Caki2 (cell line): ENCODE measurements at places on chromosomes 7 and 10. TPM values are rescaled to one million over a fixed set of nuclear protein-coding genes. Genes with fewer than 3 reads are reported as not detected.

Gene AQP1
- 0.32 TPM in 1 of 2 replicates, not detected in the other for total RNA-seq

DNA sequence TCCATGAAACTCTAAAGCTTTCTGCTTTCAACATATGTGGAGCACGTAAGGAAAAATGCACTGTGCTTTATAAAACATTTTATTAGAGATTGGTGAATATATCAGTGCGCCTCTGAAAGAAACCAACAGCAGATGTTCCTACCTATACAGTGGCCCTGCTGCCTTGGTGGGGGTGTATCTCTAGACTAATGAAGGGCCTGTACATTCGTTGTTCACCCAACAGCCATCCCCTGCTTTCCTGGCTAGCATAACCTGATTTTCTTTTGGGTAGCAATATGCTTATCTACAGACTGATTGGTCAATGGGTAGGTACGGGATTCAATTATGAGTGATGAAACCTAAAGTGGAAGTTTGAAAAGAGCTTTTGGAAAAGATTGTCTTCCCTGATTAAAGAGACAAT is 119.7 kb upstream of the FAM133B start:
- DNase-seq: no peak

- no peak for DNase-seq
Measured at GRCh38 chr10:114017271-114017670, 26.4 kb upstream of the ADRB1 start.

Gene FANK1
- total RNA-seq: 6.8 and 8.5 TPM in 2 replicates

DNA sequence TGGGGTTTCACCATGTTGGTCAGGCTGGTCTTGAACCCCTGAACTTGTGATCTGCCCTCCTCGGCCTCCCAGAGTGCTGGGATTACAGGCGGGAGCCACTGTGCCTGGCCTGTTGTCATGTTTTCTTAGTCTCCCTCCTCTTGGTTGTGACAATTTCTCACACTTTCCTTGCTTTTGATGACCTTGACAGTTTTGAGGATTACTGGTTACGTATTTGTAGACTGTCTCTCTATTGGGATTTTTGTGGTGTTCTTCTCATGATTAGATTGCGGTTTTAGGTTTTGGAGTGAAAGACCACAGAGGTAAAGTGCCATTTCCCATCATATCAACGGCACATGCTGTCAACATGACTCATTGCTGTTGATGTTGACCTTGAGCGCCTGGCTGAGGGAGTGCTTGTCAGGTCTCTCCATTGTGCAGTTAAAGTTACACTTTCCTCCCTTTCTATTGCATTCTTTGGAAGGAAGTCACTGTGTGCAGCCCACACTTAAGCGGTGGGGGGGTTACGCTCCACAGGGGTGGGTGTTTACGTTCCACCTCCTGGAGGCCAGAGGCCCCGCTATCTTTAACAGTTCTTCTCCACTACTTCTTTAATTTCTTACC is 10.8 kb downstream of the NEURL1 start:
- peak; percentile 98 for DNase-seq

Gene PNLIPRP3
- not detected in 2 replicates for total RNA-seq

DNA sequence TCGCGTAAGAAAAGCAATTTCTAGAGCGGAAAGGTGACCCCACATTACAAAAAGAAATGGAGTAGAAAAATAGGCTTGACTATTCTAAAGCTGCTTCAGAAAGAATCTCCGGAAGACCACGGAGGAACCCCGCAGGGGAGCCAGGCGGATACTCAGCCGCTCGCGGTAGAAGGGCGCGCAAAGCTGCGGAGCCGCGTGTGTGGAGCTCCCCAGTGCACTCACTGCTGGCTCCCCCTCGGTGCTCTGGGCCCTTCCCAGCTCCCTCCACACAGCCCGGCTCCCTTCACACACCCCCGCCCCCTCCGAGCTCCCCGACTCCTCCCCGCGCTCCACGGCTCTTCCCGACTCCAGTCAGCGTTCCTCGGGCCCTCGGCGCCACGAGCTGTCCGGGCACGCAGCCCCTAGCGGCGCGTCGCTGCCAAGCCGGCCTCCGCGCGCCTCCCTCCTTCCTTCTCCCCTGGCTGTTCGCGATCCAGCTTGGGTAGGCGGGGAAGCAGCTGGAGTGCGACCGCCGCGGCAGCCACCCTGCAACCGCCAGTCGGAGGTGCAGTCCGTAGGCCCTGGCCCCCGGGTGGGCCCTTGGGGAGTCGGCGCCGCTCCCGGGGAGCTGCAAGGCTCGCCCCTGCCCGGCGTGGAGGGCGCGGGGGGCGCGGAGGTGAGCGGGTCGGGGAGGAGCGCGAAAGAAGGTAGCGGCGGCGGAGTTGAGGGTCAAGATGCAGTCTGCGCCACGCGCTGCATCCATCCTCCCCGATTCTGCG is at the start of gene STEAP2:
TSS of gene STEAP2 (plus strand) at position 350 of the 758 bp plus-strand sequence. CDS start 13,343 bp downstream, outside the sequence.
- DNase-seq: peak; percentile 93

- no peak for DNase-seq
Measured at GRCh38 chr7:36312064-36312914, 77.4 kb upstream of the ANLN start.

Gene SPDYE5
- not detected in 2 replicates for total RNA-seq

- no peak for DNase-seq
Measured at GRCh38 chr10:5042922-5043321, 39.3 kb upstream of the AKR1C2 start.

- DNase-seq: no peak
Measured at GRCh38 chr7:47376991-47377616, 204.8 kb downstream of the TNS3 start.

Gene SEMA3E
- 0.34 and 2.1 TPM in 2 replicates for total RNA-seq

DNA sequence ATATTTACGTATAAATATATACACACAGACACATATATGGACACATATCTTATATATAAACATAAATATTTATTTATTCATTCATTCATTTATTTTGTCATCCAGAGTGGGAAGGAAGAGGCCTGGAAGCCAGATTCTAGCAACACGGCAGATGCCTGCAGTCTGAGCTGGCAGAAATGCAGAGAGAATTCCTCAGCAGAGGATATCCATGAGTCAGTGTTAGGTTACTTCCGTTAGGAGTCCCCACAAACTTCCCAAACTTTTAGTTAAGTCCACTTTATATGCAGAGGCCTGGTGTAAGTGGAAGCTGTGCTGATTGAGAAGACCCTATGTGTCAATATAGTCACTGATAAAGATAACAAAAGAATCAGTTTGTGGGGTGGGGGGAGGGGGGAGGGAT is 89.6 kb downstream of the PPP1R17 start:
- DNase-seq: no peak

GRCh38 chr7:8205537-8205936 is 56.4 kb downstream of the ICA1 start:
- DNase-seq: no peak

GRCh38 chr10:105718207-105718995 is 1077.3 kb downstream of the SORCS3 start:
- no peak for DNase-seq

- DNase-seq: no peak
Measured at GRCh38 chr7:494906-495305, 24.7 kb downstream of the PDGFA start.

- no peak for DNase-seq
Measured at GRCh38 chr10:102713539-102713813, 721 bp downstream of the ARL3 start.

Gene MYL10
- not detected in 2 replicates for total RNA-seq

GRCh38 chr7:151140826-151141225 is 26.7 kb downstream of the GBX1 start:
- DNase-seq: no peak

Gene TMEM229A
- not detected in 2 replicates for total RNA-seq

DNA sequence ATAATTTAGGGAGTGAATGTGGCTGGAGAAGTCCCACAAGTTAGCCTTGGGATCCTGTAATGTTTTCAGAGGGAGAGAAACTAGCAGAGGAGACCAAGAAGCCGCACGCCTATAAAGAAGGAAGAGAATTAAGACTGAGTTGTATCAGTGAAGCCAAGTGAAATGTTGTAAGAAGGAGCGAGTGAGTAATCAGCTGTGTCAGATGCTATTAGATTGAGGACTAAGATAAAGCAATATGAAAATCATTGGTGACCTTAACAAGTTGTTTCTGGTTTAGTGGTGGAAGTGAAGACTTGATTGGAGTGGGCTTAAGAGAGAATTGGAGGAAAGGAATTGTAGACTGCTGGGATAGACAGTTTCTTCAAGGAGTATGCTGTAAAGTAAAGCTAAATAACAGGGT is 8.8 kb downstream of the CCSER2 start:
- DNase-seq: no peak

DNA sequence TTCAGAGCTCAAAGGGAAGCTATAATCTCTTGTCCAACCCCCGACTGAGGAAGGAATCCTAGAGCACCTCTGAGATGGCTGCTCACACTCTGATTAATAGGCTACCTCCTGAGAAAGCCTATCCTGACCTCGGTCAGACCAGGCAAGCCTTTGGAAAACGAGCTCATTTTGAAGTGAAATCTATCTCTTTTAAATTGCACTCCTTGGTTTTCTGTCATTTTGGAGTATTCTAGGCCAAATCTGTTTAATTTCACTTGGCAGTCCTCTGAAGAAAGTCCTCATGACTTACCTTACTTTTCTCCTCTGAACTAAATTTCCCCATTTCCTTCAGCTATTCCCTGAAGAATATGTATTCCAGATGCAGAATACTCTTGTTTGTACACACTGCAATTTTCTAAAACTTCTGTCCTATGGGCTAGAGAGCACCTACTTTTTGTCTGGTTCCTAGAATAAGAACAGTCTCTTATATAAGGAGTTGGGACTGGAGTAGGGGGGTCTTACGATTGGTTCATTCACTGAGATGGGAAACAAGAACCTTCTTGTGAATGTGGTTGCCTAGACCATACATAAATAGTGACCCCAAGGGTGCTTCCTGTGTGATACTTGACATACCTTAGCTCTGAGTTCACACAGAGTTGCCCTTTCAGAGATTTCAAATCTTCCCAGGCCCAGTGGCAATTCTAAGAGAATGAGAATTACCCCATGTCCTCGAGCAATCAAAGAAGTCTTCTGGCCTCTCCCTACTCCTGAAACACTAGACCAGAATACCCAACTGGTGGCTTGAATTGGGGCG is 31.9 kb upstream of the HPS1 start:
- no peak for DNase-seq

DNA sequence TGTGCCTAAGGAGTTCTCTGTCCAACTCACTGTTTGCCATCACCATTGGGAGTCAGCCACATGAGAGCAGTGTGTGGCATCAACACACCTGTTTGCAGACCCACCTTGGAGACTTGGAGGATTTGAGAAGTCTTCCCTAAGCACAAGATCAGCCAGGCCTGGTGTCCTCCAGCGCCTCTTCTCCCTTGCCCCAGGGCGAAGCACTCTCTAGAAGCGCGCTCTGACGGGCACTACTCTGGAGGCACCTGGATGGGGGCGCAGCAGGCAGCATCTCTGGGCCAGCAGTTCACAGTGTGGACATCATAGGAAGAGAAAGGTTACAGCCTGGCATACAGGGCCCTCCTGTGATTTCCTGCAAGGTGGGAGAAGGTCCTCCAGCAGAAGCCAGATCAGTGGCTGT is 289.3 kb downstream of the CELF2 start:
- DNase-seq: no peak

GRCh38 chr10:77576444-77577032 is 61.1 kb downstream of the KCNMA1 start:
- no peak for DNase-seq

Gene CCL24
- total RNA-seq: not detected in 2 replicates

- no peak for DNase-seq
Measured at GRCh38 chr10:117417196-117417595, 42.0 kb upstream of the PDZD8 start.

DNA sequence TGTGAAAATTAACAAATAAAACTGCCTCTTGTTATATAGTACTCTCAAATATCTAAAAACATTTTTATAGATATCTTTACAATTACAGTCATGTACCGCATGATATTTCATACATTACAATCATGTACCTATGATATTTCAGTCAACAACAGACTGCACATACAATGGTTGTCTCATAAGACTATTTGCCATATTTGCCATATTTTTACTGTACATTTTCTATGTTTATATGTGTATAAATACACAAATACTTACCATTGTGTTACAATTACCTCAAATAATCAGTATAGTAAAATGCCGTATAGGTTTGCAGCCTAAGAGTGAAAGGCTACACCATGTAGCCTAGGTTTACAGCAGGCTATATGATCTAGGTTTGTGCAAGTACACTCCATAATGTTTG is 336.0 kb upstream of the PCDH15 start:
- DNase-seq: no peak

DNA sequence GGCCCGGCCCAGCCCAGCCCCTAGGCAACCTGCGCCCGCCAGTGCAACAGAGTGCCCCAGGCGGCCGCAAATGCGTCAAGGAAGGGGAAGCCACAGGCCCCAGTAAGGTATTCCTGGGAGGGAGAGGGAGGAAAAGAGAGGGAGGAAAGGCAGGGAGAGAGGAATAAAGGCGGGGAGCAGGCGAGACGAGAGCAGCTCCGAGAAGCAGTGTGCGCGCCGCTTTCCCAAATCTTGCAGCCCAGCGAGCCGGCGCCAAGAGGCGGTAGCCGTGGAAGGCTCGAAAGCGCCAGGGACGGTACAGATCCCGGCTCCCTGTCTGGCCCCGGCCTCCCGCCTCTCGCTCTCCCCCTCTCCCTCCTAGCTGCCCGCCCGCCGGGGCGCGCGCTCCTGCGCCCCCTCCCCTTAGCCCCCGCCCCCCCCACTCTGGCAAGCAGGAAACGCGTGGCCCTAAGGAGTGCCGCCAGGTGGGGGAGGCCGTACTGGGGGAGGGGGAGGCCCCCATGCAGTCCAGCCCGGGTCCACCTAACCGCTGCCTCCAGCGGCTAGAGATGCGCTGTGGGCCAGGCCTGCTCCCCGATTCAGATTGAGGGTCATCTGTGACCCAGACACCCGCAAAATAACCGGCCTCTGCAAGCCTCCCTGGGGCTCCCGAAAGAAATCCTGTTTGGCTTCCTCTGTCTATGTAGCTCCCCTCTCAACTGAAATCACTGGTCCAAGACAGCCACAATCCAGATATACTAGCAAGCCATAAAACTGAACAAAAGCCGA is 4.3 kb downstream of the HOXA10 start:
- peak; percentile 71 for DNase-seq

DNA sequence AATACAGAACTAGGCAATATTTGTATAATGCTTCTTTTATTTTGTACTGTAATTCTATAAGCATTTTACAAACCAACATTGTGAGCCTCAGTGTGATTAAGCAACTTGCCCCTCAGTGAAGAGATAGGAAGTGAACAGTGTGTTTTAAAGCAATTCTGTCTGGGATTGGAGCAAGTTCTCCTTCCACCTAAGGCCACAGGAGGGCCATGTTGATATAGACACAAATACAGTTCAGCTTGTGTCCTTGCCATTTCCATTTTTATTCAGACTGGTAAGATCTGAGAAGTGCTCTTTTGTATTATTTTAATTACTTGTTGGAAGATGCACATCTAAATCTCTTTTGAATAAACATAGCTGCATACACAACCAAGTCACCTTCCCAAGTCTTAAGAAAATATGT is 416.3 kb upstream of the COBL start:
- no peak for DNase-seq

Gene CRHR2
- total RNA-seq: not detected in 2 replicates

Gene WIPF3
- 0.27 TPM in 1 of 2 replicates, not detected in the other for total RNA-seq

Gene GAD2
- total RNA-seq: not detected in 2 replicates

DNA sequence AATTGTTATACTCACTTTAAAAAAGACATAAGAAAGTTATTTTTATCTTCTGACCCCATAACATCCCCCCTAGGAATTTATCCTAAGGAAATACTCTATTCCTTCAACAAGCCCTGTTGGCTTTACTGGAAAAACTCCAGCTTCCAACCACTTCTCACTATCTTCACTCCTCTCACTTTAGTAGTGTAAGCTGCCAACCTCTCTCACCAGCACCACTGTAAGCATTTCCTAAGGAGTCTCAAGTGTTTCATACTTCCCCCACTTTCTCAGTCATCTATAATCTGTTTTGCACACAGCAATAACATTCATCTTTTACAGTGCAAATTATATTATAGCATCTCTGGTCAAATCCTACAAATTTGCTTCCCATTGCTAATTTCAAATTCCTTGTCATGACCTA is 45.8 kb downstream of the GPR85 start:
- no peak for DNase-seq
